ENCODE measurements at places on chromosomes 2 and 18.

GRCh38 chr18:23143815-23144261, 8.6 kb downstream of the CABLES1 start:
- no peak for DNase-seq

DNA sequence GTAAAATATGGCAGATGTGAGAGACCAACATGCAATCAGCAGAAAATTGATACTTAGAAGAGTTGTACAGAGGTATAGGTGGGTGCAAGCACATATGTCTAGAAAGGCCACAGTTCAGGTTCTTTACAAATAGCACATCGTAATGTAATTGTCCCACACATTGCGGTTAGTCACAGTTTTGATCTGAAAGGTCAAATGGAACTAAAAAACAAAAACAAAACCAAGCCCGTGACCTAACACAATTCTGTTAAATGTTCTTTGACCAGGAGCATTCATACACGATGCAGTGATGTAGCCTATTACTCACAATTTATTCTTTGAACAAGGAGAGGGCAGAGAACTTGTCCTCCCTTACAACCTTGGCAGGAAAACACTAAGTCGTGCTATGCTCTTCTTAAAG, 108.9 kb upstream of the MAP4K3 start:
- no peak for DNase-seq

DNA sequence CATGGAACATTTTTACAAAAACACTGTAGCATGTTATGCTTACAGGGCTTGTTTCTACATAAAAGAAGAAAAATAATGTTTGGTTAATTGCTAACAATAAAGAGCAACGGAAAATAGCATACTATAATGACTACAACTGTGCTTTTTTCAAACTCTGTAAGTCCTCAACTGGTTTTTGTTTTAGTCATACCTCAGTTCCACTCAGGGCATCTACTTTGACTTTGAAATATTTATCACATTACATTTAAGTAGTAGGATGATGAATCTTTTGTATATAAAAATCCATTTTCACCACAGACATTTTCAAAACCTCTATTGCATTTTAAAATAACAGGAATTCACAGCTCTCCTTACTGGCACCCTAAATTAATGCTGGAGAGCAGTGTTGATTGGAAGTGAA, 8.3 kb downstream of the SATB2 start:
- DNase-seq = no peak

GRCh38 chr2:230219419-230220331, at the start of gene SP110:
TSS of gene SP110 (minus strand) at chr2:230219984. CDS start at chr2:230216927, 3,057 bp downstream.
- DNase-seq = peak; percentile 79

- DNase-seq = peak; percentile 43
Measured at GRCh38 chr18:51051105-51051712, 21.2 kb downstream of the SMAD4 start.

DNA sequence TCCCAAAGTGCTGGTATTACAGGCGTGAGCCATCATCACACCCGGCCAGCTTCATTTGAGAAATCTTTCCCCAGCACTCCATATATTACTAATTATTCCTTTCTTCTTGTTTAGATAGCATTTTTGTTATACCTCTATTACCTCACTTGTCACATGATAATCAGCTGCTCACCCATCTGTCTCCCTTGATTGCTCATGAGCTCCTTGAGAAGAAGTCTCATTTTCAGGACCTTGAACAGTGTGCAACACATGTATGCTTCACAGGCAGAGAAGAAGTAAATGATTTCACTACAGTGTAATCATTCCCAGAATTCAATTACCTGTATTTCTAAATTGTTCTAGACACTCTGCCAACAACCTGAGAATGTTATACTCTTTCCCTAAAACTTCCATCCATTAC, 6.2 kb downstream of the PAIP2B start:
- DNase-seq = no peak

GRCh38 chr2:218878926-218879761, 1.5 kb upstream of the WNT10A start:
- DNase-seq = no peak

DNA sequence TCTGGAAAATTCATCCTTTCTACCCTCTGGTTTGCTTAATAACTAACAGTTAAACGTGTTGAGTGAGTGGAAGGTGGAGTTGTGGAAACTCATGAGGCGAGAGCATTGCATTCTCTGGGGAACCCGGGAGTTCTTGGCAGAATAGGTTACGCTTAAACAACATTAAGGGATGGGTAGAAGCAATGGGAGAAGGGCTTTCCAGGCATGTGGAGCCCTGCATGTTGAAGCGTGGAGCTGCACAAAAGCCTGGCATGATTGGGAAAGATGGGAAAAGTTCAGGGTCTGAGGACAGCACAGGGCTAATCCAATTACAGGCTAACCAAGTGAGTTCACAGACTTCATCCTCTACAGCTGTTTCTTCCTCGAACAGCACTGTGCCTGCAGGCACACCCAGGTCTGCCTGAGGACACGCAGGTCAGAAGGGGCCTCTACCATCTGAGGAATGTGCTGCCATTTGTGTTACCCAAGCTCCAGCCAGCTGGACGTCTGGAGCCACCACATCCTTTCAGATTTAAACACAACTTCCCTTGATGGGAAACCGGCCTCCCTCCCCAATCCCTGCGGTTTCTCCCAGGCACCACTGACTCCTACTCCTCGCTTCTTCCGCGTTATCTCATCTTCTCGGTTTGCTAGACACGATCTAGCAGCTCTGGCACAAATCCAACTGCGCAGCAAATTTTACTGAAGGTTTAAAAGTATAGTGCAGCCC, 164.2 kb downstream of the ANTXR1 start:
- DNase-seq = peak; percentile 50

- DNase-seq = no peak
Measured at GRCh38 chr2:25497918-25498407, 156.2 kb upstream of the DNMT3A start.

DNA sequence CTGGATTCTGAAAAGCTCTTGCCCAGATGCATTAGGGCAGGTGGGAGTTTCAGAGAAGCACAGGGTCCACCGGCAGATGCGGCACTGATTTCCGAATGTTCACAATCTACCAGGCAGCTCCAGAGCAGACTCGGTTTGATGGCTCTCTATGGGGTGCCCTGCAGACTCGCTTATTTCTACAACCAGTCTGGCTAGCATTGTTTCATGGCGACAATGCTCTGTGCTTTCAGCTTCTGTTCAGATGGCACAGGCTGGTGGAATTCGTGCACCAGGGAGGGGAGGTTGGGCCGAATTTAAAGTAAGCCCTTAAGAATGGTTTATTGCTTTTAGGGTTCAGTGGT, 9.9 kb downstream of the MYT1L start:
- DNase-seq = no peak

DNA sequence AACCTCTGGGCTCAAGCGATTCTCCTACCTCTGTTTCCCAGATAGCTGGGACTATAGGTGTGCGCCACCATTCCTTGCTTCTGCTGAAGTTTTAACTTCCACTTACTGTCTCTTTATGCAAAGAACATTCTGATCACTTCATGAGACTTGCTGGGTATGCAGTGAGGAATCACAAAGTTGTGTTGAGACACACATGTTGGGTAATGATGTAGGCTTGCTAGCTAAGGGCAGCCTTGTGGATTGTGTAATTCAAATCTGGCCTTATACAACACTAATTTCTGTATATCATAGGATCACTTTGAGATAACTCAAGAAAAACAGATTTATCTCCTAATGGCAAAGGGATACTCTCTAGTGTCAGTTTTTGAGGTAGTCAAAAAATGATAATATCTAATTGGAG, 24.2 kb downstream of the XRCC5 start:
- no peak for DNase-seq

All from amniotic stem cell (primary cell).